ENCODE measurements at places on chromosomes 4 and X.

DNA sequence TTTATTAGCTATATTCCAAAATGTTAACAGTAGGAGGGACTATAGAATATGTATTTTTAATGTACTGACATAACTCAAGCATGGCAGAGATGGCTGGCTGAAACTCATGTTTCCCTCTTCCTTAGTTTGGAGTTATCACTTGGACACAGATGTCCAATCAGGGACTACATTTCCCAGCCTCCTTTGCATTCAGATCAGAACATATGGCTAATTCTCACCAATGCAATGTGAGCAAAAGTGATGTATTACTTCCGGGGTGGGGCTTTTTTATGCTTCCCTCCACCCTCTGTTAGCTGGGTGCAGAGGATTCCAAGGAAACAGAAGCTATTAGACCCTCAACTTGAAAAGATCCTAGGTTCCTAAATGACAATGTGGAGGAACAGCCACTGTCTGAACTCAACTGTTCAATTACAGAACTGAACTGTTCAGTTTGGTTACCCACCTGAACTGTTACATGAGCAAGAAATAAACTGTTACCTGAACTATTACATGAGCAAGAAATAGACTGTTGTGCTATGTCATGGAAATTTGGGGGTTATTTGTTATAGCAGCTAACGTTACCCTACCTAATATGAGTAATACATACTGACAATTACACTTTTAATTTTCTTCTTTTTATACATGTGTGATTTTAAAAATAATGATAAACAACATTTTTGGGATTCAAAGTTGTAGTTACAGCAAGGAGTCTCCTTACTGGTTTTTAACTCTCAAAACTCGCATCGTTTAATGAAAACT is 29.6 kb upstream of the ERVMER34-1 start:
- DNase-seq = no peak

DNA sequence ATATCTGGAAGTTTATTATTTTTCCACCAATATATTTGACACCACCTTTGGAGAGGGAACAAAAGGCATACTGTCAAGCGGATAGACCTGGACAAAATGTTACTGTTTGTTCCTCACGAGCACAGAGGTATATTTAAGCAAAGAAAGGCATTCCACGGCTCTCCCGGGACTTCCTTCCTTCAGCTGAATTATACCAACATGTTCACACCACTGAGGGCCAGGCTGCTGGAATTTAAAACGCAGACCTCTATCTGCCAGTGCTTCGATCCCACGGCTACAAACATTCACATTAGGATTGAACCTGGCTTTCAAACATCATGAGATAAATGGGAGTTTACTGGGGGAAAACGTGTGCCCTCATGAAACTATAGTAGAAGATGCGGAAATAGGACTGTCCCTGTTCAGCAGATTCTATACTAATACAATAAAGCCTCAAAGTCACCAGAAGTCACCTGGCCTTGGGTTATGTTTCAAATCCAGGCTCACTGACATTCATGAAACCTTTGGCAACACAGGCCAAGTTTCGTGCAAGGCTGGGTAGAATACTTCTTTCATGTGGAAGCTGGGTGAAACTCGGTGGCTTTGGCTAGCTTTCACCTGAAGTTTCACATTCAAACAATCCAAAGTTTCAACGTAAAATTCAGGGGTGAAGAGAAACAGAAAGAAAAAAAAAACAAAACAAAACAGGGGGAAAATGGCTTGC is 39.5 kb downstream of the SORBS2 start:
- no peak for DNase-seq

- no peak for DNase-seq
Measured at GRCh38 chr4:74334636-74335035, 26.4 kb downstream of the EPGN start.

DNA sequence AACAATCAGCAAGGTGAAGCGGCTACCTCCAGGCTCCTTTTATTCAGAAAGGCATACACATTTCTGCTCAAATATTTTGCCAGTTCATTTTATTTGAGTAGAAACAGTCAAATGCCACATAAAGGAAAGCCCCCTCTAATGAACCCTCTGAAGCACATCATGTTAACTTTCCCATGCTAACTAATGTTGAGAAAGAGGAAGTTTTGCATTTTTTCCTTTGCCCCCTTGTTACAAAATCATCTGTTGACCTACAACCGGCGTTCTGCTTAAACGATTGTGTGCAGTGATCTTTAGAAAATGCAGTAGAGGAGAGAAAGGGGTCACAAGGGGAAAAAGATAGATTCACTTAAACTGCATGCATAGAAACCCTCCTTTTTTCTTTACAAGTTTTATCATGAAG is 25.2 kb upstream of the ATXN3L start:
- DNase-seq = no peak

DNA sequence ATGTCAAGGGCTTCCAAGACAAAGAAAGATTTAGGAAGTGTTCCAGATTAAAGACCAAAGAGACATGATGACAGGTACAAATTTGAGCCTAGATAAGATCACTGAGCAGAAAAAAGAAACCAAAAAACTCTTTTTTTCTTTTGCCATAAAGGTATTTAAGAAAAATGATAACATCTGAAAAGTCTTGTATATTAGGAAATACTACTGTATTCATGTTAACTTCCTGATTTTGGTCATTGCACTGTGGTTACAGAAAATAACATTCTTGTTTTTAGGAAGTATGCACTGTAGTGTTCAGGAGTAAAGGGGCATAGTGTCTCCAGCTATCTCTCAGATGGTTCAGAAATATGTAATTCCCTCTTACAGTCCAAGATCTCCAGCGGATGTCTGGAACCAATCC is 37.1 kb downstream of the RWDD4 start:
- no peak for DNase-seq

DNA sequence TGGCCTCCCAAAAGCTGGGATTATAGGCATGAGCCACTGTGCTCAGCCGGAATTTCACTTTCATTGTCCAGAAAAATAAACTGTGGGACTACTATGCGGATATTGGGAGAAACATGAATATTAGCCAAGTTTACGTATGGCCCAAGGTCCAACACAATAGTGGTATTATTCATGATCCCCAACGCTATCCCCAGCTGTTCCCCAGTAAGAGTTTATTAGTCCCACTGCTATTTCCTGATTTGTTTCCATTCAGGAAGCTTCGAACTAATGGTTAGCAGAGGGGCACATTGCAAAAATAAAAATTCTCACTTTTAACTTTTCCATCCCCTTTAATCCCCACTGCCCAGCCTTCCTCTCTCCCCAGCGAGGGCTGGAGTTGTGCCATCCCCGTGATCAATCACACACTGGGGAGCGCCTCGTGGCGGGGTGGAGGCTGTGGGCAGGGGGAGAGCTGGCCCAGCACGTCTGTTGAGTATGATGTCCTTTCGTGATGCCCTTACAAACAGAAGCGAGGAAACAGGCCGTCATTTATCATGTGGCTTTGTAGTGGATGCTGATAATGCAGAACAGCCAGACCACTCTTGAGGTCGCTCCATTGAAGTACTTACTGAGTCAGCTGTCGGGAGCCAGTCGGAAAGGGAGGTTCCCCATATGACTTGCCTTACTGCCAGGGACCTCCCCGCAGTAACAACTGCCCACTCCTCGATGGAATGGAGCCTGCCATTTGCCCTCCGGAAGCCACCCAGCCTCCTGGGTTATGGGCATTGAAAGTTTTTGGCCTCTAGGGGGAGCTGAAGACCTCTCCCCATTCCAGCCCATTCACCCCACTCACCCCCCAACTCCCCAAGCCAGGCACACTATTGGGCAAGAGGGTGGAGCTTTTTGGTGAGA is 117.0 kb downstream of the KDR start:
- DNase-seq = no peak

DNA sequence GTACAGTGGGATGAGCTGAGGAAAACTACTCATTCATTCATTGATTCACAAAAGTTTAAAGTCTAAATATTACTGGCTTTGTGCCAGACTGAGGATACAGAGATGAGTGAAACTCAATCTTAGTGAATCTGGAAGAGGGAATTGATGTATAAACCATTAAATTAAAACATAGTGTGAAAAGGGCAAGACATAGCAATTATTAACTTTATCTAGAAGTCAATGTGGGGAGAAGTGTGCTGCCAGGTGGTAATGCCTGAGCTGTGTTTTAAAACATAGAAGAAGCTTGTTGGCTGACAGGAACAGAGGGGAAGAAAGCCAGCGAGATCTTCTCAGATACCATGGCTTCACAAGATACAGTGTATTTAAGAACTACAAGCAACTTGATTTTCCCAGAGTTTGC is 153.4 kb downstream of the BMPR1B start:
- no peak for DNase-seq

All from endothelial cell (in vitro differentiated cells).